ENCODE measurements at places on chromosomes 7 and 10.

DNA sequence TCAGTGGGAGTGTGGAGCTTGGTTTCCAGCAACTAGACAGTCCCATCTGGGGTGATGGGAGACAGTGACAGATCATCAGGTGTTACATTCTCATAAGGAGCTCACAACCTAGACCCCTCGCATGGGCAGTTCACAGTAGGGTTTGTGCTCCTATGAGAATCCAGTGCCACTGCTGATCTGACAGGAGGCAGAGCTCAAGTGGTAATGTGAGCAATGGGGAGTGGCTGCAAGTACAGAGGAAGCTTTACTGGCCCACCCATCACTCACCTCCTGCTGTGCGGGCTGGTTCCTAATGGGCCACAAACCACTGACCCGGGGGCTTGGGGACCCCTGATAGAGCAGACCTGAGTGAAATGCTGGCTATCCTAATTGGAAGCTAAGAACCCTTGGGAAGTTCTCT lies 242.8 kb downstream of the BAMBI start:
- DNase-seq = no peak

- no peak for DNase-seq
These were observed 390.0 kb downstream of the TNS3 start for GRCh38 chr7:47191876-47192291.

DNA sequence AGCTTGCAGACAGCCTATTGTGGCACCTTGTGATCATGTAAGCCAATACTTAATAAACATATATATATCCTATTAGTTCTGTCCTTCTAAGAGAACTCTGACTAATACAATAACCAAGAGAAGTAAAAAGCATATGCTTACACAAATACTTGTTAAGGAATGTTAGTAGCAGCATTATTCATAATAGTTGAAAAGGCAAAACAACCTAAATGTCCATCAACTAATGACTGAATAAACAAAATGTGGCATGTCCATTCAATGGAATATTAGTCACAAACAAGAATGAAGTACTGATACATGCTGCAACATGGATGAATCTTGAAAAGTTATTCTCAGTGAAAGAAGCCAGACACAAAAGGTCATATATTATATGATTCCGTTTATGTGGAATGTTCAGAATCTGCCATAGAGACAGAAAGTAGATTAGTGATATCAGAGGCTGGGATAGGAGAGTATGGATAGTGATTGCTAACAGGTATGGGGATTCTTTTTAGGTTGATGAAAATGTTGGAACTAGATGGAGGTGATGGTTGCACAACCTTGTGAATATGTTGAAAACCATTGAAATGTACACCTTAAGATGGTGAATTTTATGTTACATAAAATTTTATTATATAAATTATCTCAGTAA lies 112.5 kb upstream of the UNC5B start:
- no peak for DNase-seq

DNA sequence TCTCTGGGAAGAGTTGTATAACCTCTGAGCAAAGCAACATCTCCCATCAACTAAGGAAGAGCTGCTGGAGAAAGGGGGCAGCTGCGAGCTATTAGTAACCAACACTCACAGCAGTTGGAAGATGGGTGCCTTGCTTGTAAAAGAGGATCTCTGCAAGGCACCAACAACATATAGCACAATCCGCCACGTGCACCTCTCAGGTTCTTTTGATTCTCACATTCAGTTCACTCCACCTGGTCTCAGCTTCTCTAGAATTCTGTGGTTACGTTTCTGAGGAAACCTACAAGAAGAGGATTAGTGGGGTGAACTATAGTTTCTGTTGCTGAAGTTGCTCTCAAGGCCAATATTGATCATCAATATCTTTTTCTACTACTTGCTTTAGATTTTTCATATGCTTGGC lies 117.1 kb downstream of the RPS24 start:
- no peak for DNase-seq

DNA sequence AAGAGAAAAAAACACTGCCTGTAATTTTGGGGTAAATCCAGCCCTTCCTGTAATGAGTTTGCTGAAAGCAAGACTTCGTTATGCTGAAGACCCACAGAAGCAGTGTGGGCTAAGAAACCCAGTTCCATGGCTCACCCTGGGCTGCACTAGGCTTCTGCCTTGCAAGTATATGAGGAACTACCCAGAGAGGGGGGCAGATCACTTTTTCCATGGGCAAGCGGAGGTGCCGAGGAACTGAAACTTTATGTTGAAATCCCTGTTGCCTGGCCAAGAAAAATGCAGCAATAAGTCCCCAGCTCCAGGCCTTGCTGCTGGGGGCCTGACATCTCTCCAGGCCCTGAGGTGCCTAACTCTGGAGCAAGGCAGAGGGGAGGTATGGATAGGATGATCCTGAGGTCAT lies 8.5 kb downstream of the RASSF4 start:
- no peak for DNase-seq

DNA sequence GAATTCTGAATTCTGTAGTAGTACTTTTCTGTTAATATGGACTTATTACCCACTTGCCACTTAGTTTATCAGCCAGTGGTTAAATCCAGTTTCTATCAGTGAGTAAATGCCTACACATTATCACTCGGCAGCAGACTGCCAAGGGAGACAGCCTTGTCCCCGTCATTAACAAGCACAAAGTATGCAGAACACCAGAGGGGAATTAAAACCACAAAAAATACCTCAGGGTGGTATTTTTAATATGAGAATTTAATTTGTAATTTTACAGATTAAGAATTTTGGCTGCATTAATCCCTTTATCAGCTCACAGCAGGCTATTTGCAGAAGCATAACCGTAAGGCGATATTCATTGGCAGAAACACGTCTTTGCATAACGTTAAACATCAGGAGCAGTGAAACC lies 150.0 kb upstream of the FZD1 start:
- DNase-seq = no peak

- no peak for DNase-seq
These were observed 59.0 kb downstream of the DNAJB9 start for GRCh38 chr7:108628678-108629077.

Data from activated CD8-positive, alpha-beta memory T cell treated with anti-CD3 and anti-CD28 coated beads for 1 hour (primary cell).